ENCODE measurements at places on chromosomes 2 and 18.

DNA sequence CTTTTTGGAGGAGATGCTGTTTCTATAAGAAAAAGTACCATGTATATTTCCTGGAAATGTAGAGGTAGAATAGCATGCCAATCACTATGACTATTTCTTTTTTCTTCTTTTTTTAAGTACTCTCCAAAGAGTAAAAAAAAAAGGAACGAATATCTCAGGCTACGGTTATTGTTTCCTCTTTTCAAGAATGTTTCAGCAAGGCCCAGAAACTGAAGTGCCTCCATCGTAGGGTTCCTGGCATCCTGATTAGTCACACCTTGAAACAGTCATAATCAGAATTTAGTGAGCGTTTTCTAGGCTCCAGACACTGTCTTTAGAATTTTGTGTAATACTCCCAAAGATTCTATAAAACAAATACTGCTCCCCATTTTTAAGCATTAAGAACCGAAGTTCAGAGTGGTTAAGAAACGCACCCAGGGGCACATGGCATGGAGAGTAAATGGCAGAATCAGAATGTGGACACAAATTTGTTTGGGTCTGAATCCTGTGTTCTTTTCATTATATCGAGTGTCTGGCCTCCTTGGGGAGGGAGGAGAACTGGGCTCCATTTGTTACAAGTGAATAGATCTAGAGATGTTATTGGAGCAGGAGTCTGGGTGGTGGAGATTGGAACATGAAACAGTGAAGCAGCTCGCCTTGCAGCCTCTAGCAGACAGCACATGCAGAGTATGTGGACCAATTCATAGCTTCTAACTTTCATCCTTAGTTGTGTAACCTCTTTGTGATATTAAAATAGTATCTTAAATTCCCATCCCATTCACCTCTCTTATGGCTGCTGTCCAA is 26.7 kb downstream of the ZEB2 start:
- no peak for DNase-seq

- no peak for DNase-seq
These were observed 29.3 kb upstream of the SLC40A1 start for GRCh38 chr2:189609853-189610252.

- DNase-seq, result no peak
These were observed 229.8 kb downstream of the LDLRAD4 start for GRCh38 chr18:13448335-13448795.

GRCh38 chr18:11002277-11002676 is 147.1 kb downstream of the PIEZO2 start:
- no peak for DNase-seq

GRCh38 chr18:59665057-59666006 is 31.9 kb downstream of the CCBE1 start:
- no peak for DNase-seq

All from right renal pelvis (tissue), 4 donors.